ENCODE measurements at places on chromosomes 7 and 10. TPM values are rescaled to one million over a fixed set of nuclear protein-coding genes. Genes with fewer than 3 reads are reported as not detected.
A peak's percentile ranks its signal among the peaks of the same experiment; 100 is the strongest.

- no peaks in the 10 kb centered on the region for H3K4me1 ChIP-seq
- H3K27me3 ChIP-seq = no peaks in the 10 kb centered on the region
- DNase-seq = no peak
- no peak overlapping the region for H3K27ac ChIP-seq
Measured at GRCh38 chr7:95026421-95027072, 119.2 kb downstream of the PPP1R9A start.

DNA sequence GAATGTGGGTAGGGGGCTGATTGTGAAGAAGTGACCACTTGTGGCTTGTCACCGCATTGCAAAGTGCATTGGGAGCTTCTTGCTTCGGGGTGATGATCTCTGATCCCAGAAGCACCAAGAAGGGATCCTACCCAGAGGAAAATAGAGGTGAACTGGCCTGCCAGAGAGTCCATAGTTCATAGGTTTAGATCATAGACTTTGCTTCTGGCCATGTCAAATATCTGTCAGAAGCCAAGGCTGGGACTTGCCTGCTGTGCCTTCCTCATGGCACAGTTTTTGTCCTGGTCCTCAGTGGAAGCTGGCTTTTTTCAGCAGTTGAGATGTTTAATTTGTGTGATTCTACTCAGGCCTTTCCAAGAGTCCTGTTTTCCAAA, 1.1 kb downstream of the ZSWIM8 start:
- no peak for DNase-seq
- H3K27ac ChIP-seq = peak overlapping the region; percentile 94
- H3K4me1 ChIP-seq = peaks cover 50% of the 10 kb centered on the region
- peaks cover 27% of the 10 kb centered on the region for H3K36me3 ChIP-seq
- H3K4me3 ChIP-seq = peak overlapping the region; percentile 97

- no peak overlapping the region for H3K27ac ChIP-seq
- DNase-seq = no peak
- H3K36me3 ChIP-seq = no peaks in the 10 kb centered on the region
Measured at GRCh38 chr7:73354821-73355220, 26.9 kb downstream of the FKBP6 start.

DNA sequence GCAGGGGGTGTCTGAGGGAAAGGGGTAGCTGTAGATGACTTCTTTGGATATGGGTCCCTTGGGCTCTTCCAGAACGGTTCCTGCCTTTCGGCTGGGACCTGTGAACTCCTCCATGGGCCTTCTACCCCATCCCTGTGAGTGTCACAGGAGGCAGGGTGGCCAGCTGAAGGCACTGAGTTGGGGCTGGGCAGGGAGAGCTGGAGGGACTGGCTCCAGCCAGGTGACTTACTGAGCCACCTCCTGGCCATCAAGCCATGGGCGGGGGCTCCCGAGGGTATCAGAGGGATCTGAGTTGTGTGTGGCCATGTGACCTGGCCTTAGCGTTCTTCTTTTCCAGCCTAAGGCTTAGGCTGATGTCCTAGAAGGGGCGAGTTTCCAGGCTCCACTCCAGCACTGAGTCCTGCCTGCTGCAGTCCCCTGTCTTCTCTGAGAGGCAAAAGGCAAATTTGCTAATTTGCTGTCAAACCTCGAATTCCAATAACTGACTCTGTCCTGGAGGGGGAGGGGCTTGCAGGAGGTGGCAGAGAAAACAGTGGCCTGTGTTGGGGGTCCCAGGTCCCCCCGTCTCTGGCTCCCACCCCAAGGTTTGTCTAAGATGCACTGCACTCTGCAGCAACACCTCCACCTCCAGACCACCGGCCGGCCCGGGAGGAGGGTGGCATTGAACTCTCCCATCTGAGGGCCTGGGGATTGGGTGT, 27.2 kb downstream of the ADCYAP1R1 start:
- H3K4me1 ChIP-seq = no peaks in the 10 kb centered on the region
- DNase-seq = no peak
- H3K36me3 ChIP-seq = no peaks in the 10 kb centered on the region
- no peak overlapping the region for H3K27ac ChIP-seq
- H3K27me3 ChIP-seq = no peaks in the 10 kb centered on the region

GRCh38 chr10:124047427-124048152, 45.8 kb downstream of the CHST15 start:
- no peak for DNase-seq
- no peak overlapping the region for H3K4me3 ChIP-seq
- H3K4me1 ChIP-seq = peaks cover 11% of the 10 kb centered on the region
- H3K27ac ChIP-seq = no peak overlapping the region
- H3K27me3 ChIP-seq = no peaks in the 10 kb centered on the region
- peaks cover 3% of the 10 kb centered on the region for H3K36me3 ChIP-seq

DNA sequence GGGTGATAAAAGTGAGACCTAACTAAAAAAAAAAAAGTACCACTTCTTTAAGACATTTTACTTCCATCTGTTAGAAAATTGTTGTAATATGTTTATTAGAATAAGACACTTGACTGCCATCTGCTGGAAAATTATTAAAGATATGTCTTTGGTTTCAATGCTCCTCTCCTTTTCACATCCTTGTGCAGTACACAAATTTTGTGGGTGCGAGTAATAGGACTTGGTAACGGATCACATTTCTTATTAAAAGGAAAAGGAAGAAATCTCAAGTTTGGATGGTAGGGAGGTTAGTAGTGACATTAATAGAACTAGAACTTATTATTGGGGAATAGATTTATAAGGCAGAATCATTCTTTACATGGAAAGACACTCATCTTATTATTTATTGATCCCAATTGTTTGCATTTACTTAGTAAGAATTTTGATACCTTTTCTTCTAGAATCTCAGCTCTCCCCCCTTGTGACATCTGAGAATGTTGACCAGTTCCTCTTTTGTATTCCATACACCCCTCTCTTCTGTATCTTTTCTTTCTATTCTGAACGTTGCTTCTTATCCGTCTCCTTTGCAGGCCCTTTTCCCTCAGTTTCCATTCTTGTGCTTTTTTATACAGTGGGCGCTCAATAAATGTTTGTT, 43.0 kb upstream of the RPA3 start:
- no peaks in the 10 kb centered on the region for H3K36me3 ChIP-seq
- H3K4me3 ChIP-seq = peak overlapping the region; percentile 73
- DNase-seq = no peak
- peaks cover 11% of the 10 kb centered on the region for H3K4me1 ChIP-seq
- H3K27me3 ChIP-seq = no peaks in the 10 kb centered on the region
- peak overlapping the region; percentile 44 for H3K27ac ChIP-seq

GRCh38 chr7:131843898-131844331, 287.5 kb upstream of the PODXL start:
- H3K27me3 ChIP-seq = no peaks in the 10 kb centered on the region
- no peaks in the 10 kb centered on the region for H3K36me3 ChIP-seq
- H3K27ac ChIP-seq = no peak overlapping the region
- no peaks in the 10 kb centered on the region for H3K4me1 ChIP-seq
- no peak for DNase-seq

DNA sequence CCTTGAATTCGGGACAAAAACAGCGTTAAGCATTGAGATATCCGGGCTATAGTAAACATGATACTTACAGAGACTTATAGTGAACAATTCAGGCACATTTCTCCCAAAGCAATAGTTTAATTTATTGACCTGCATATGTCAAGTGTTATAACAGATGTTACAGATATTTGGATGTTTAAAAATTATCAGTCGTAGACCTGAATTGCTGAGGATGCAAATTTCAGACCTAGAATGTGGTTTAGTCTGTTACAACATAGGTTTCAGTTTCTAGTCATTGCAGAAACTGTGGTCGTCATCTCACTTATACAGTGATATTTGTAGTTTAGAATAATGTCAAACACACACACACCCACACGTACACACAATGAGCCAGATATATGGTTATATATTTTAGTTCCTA, 85.2 kb downstream of the VTI1A start:
- H3K4me1 ChIP-seq = no peaks in the 10 kb centered on the region
- no peak overlapping the region for H3K27ac ChIP-seq
- H3K27me3 ChIP-seq = no peaks in the 10 kb centered on the region
- no peaks in the 10 kb centered on the region for H3K36me3 ChIP-seq
- H3K4me3 ChIP-seq = peak overlapping the region; percentile 55

DNA sequence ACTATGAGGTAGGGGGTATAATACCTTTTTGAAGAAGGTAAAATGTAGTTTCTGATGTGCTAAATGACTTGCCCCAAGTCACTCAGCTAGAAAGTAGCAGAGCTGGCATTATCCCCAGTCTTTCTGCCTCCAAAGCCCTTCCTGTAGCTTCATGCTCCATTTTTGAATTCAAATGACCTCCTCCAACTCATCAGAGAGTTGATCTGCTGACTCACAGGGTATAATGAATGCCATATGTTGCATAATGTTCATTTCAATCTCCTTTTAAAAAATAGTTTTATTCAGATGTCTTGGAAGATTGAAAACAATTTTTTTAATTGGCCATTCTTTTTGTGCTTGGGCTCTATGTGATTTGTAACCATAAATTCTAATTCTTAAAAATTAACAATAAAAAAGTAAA, 272.8 kb upstream of the IMMP2L start:
- H3K27ac ChIP-seq = no peak overlapping the region
- no peak overlapping the region for H3K4me3 ChIP-seq
- no peaks in the 10 kb centered on the region for H3K4me1 ChIP-seq

TMEM236 gene
- 1.1 TPM for total RNA-seq

TRIM56 gene
- total RNA-seq = 32.1 TPM

THNSL1 gene
- 0.54 TPM for total RNA-seq

TLX1 gene
- not detected for total RNA-seq

PDK4 gene
- total RNA-seq = 316 TPM

MALRD1 gene
- 0.92 TPM for total RNA-seq

RHOBTB1 gene
- 16.7 TPM for total RNA-seq

MAGI2 gene
- 31.8 TPM for total RNA-seq

PLAU gene
- 8.1 TPM for total RNA-seq

SPDYE3 gene
- not detected for total RNA-seq

TRIM50 gene
- total RNA-seq = 1.5 TPM
